Urinary bladder (tissue), 4 donors: ENCODE measurements at places on chromosomes 4 and X. TPM values are rescaled to one million over a fixed set of nuclear protein-coding genes. Genes with fewer than 3 reads are reported as not detected.

- DNase-seq = no peak
Observed at GRCh38 chr4:56099378-56099786, 150.6 kb downstream of the CEP135 start.

- no peak for DNase-seq
Observed at GRCh38 chr4:10111067-10111801, 5.4 kb downstream of the WDR1 start.

The ARSJ gene
- 20.6 TPM for total RNA-seq

The GAGE12F gene
- not detected for total RNA-seq

- no peak for DNase-seq
Observed at GRCh38 chr4:105909787-105910281, 14.6 kb downstream of the NPNT start.

The RHOH gene
- 1.6 TPM for total RNA-seq

The TLR1 gene
- 17.2 TPM for total RNA-seq

- no peak for DNase-seq
Observed at GRCh38 chrX:48826135-48826875, at the start of gene ERAS. Gene ERAS (plus strand): TSS chrX:48826513. CDS start chrX:48829124, 2,611 bp downstream.

DNA sequence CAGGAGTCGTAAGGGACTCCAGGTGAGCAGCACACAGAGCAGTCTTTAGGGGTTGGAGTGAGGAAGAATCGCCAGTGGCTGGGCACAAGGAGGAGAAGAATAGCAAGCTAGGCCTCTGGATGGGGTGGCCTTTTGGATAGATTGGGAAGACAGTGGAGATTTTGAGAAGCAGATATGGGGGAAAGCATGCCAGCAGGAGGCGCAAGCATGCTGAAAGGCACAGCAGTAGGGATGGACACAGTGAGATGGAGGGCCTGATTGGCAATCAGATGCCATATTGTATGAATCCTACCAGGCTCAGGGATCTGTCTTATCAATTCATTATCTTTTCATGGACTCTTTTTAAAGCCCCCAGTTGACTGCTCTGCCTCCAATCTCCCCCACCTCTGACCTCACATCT lies 60.4 kb upstream of the MAGEA4 start:
- no peak for DNase-seq

DNA sequence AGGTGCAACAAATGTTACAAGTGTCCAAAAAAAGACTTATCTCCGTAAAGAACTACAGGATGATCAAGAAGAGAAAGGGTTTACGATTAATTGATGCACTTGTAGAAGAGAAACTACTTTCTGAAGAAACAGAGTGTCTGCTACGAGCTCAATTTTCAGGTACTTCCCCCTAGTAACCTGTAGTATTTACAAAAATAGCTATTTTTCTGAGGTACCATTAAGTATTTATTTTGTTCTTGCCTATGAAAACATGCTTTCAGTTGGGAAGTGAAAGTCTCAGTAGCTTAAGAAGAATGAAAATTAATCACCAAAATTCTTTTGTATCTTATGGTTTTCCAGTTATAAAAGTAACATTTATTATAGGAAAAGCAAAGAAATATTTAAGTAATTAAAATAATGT lies 5.9 kb downstream of the THAP9 start:
- no peak for DNase-seq

DNA sequence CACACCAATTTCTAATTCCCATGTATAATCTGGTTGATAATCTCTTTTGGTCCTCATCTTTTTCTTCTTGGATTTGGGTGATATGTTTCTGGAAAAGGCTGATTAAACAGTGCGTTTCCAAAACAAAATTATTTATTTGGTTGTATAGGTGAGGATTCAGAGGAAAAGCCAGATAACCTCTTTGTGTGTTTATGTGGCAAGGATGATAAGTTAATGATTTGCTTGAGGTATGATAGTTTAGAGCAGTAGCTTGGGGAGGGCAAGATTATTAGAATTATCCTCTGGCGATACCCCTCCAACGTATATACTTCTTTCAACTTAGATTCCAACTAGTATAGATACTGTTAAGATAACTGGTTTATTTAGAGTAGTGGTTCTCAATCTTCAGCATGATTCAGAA lies 53.3 kb downstream of the SLC4A4 start:
- no peak for DNase-seq
